DMS 273 treated with DMSO at 0.1 percent for 48 hours (cell line): ENCODE measurements at places on chromosomes 5 and 9.

- DNase-seq = no peak
Measured at GRCh38 chr5:15731699-15732098, 231.7 kb downstream of the FBXL7 start.

DNA sequence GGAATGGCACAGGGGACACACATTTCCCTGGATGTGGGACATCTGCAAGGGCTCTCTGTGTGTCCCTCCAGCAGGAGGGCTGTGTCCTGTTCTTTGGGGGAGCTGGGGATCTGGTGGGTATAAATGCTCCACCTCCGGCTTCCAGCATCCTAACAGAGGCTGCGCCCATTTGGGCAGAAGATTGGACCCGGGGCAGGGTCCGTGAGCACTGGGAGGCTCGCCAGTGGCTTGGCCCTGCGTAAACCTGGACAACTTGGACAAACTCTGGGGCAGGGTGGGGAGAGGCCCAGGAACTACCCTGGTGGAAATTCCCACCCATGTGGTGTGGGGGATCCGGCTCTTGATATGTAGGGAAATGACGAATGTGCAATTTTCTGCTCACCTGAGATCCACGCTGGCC, 80.9 kb downstream of the GADD45G start:
- no peak for DNase-seq

GRCh38 chr5:134813407-134813806, 32.4 kb upstream of the C5orf24 start:
- no peak for DNase-seq

DNA sequence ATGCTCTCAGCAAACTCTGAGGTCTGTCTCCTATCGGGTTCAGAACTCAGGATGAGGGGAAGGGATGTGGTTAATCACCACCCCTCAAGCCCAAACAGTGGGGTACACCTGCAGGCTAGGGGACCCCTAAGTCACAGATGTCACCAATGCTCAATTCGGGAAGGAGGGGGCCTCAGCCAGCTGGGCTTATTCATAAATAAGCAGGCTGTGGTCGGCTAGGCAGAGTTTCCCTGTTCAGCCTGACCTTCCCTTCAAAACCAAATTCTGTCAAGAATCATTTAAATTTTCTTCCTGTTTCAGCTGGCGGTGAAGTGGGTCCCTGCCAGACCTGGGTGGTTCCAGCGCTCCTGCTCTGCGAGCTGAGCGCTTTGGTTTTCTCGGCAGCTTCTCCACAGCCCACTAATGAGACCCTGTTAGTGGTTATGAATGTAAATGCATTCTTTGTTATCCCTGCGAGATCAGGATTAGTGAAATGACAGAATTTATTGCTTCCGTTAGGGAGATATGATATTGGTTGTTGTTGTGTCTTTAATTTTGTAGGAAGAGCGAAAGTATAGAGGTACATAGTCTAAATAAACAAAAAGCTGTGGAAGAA, 68.3 kb downstream of the AK8 start:
- DNase-seq = no peak

GRCh38 chr9:96777426-96777864, 442 bp downstream of the ZNF510 start:
- DNase-seq = no peak

GRCh38 chr5:45521067-45521466, 175.1 kb downstream of the HCN1 start:
- no peak for DNase-seq

DNA sequence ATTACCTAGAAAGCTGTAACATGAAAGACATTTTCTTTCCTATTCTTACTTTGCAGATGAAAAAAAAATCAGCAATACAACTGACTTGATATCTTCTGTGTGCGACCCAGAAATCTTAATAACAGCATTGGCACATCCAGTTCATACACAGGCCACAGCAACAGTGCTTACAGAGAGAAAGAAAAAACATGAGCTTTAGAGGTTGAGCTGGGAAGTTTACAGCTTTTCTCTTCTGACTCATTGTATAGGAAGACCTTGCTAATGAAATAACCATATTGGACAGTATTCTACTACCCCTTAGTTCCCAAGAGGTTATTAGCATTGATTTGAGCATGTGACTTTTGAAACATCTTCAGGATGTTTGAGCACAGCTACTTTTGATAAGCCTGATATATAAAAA, 1033.4 kb upstream of the DMAC1 start:
- no peak for DNase-seq

DNA sequence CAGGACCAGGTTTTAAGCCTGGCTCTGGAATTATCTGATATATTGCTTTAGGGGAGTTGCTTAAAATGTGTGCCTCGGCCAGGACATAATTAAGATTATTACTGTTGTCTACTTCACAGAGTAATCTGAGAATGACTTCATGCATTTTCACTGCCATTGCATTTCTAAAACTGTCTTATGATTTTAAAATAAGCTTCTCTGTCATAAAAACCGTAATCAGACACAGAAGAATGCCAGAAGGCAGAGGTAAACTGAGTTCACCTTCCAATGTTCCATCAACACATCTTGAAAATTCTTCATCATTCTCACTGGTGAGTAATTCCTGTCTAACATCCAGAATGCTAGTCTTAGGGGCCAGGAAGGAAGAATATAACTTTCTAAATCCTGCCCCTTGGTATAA, 47.1 kb downstream of the ISOC1 start:
- no peak for DNase-seq
